Activated CD8-positive, alpha-beta memory T cell treated with anti-CD3 and anti-CD28 coated beads, Interleukin-2, amount 10 ng/mL, durations not matched to agents 7 days and 5 days (primary cell): ENCODE measurements at places on chromosomes 7 and 10. TPM values are rescaled to one million over a fixed set of nuclear protein-coding genes. Genes with fewer than 3 reads are reported as not detected.

The LDB3 gene
- total RNA-seq, result 0.05 TPM

The PDLIM1 gene
- total RNA-seq, result 4.8 TPM

The NPC1L1 gene
- not detected for total RNA-seq

The MLXIPL gene
- not detected for total RNA-seq

The PDK4 gene
- total RNA-seq, result not detected

The SORCS1 gene
- total RNA-seq, result not detected

The VIPR2 gene
- not detected for total RNA-seq

DNA sequence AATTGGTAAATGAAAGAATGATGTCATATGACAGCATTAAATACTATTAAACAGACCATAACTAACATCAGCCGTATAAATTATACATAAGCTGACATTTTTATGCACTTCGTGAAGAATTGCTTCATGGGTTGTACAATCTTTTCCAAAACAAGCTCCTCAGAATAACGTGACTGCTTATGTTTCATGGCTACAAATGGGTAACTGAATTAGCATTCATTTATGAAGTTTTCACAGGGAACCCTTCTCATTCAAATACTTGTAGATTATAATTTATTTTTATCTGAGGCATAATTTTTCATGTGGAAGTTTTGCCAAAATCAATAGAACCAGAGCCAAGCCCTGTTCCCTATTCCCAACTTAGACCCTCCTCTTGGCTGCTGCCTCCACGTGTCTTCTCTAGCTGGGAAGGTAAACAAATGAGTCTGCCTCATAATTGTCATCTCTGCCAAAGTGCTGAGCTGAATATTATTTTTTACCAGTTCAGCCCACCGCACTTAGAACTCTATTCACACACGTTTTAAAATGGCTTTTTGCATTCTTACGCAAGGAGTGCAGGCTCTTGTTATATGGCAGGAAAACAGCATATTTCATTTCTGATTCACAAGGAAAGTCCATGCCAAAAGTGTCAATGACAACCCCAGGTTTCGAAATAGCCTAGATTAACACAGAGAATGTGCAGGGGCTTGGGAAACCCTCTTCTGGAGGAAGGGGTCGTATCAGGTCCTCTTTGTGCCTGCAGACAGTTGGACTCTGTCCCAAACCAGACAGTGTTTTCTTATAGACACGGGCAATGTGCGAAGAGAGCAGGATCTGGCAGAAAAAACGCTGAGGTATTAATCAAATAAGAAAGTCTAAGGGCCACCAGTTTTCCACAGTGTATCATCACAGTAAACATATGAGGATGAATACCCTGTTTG, 370.7 kb upstream of the MGMT start:
- DNase-seq, result peak; percentile 2
- H3K4me1 ChIP-seq, result peaks cover 4% of the 10 kb centered on the region
- H3K4me3 ChIP-seq, result no peak overlapping the region
- no peaks in the 10 kb centered on the region for H3K27me3 ChIP-seq
- no peak overlapping the region for H3K27ac ChIP-seq
- no peaks in the 10 kb centered on the region for H3K36me3 ChIP-seq

GRCh38 chr10:49176310-49177268, 11.6 kb downstream of the TMEM273 start:
- no peaks in the 10 kb centered on the region for H3K27me3 ChIP-seq
- peaks cover 79% of the 10 kb centered on the region for H3K4me1 ChIP-seq
- peak; percentile 38 for DNase-seq
- H3K27ac ChIP-seq, result peak overlapping the region; percentile 99
- peak overlapping the region; percentile 61 for H3K4me3 ChIP-seq
- peaks cover 9% of the 10 kb centered on the region for H3K36me3 ChIP-seq

GRCh38 chr10:34049887-34050286, 715.4 kb upstream of the NRP1 start:
- H3K36me3 ChIP-seq, result no peaks in the 10 kb centered on the region
- H3K4me1 ChIP-seq, result peaks cover 2% of the 10 kb centered on the region
- no peak overlapping the region for H3K27ac ChIP-seq
- no peaks in the 10 kb centered on the region for H3K27me3 ChIP-seq
- DNase-seq, result no peak

DNA sequence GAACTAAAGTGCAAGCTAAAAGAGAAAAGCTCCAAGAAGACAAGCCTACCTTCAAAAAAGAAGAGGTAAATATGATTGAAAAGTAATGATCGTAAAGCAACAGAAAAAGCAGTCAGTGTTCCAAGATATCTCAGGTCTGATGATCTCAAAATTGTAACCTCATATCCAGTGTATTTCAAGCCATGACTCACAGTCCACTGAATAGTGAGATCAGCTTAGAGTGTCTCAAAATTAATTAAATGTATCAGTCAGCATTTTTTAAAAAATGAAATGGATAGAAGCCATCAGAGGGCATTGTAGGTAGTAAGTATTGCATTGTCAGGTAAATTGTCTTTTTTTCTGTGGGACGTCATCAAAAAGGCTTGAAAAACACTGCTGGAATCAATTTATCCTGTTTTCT, 50.6 kb upstream of the AGBL3 start:
- peaks cover 12% of the 10 kb centered on the region for H3K4me1 ChIP-seq
- DNase-seq, result no peak
- H3K4me3 ChIP-seq, result no peak overlapping the region
- H3K27me3 ChIP-seq, result peaks cover 4% of the 10 kb centered on the region
- H3K36me3 ChIP-seq, result no peaks in the 10 kb centered on the region
- no peak overlapping the region for H3K27ac ChIP-seq

GRCh38 chr7:87156709-87157108, 4.5 kb downstream of the DMTF1 start:
- H3K4me3 ChIP-seq, result no peak overlapping the region
- H3K27me3 ChIP-seq, result no peaks in the 10 kb centered on the region
- peaks cover 36% of the 10 kb centered on the region for H3K36me3 ChIP-seq
- no peak for DNase-seq
- H3K4me1 ChIP-seq, result peaks cover 44% of the 10 kb centered on the region
